ENCODE measurements at places on chromosomes 4 and X.

GRCh38 chr4:21795091-21795490, 153.5 kb downstream of the KCNIP4 start:
- no peak for DNase-seq

- DNase-seq, result no peak
Measured at GRCh38 chr4:110412354-110413065, 63.4 kb upstream of the ENPEP start.

GRCh38 chrX:92209936-92210335, 430.8 kb downstream of the PCDH11X start:
- no peak for DNase-seq

DNA sequence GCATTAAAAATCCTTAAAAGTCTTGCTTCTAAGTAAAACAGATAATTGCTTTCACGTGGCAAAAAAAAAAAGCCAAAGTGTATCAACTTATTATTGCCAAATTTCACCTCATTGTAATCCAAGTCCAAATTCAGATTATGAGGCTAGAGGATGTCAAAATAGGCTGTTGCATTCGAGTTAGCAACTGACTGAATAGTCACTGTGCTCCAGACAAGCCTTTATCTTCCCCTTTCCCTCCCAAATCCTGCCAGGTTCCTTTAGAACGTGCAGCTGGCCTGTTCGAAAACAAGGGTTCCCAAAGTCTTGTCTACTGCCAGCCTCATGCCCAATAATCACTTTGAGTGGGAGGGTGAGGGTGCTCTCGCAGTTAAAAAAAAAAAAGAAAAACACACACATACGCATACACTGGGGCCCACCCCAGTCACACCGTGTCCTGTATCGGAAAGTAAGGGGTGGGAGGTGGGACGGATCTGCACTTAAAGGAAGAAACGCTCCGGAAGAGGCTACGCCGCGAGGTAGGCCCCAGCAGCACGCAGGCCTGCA, 603 bp downstream of the MAD2L1 start:
- DNase-seq, result no peak

GRCh38 chr4:161828061-161828460, 335.7 kb downstream of the FSTL5 start:
- DNase-seq, result no peak

DNA sequence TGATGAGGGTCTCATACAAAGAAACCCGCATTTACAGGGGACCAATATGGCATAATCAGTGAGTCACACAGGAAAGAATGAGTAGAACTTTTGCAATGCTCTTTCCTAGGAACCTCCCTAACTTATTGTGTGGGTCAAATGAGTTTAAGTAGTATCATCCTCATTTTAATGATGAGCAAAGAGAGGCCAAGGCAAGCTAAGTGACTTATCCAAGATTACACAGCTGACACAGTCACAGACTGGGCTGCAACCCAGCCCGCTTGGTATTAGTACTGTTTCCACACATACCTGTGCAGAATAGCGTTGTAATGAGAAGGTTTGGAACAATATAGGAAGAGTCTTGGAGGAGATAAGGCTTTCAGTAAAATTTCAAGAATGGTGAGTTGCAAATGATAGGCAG, 91.0 kb upstream of the PPP1R2C start:
- DNase-seq, result no peak

- DNase-seq, result no peak
Measured at GRCh38 chrX:125405339-125405738, 85.7 kb downstream of the TEX13C start.

DNA sequence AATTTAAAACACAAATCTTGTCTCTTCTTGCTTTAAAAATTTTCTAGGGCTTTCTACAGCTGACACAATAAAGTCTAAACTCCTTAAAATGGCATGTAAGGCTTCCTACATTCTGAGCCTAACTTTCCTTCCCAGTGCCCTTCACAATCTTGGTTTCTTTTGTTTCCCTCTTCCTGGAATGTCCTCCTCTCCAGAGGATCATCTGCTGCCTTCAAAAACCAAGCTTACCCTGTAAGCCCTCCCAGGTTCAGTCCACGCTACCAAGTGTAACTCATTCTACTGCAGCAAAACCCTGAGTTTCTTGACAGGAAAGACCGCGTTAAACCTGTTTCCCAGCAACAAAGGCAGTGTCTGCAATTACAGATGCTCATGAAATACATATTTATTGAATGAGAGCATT, 91.3 kb downstream of the SHISA3 start:
- DNase-seq, result no peak

DNA sequence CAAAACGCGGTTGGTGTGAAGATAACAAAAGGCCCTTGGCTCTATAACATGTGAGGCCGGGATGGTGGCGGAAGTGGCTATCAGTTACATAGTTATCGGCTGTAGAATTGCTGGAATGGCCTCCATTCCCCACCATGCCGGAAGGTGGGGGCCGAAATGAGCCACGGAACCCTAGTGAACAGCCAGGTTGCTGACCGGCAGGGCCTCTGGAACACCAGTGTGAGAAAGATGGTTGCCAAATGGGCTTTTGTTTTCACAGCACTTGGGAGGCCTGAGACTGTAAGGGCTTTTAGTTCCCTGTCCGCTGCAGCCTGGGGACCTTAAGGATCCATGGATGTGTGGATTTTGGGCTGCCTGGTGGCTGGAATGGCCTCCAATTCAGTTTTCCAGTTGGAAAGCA, 23.3 kb upstream of the ARX start:
- DNase-seq, result no peak
